ENCODE measurements at places on chromosomes 12 and 14.

- DNase-seq: no peak
These were observed 120.9 kb downstream of the SINHCAF start for GRCh38 chr12:31205054-31205453.

GRCh38 chr12:92939116-92939515 is 10.0 kb upstream of the EEA1 start:
- no peak for DNase-seq

DNA sequence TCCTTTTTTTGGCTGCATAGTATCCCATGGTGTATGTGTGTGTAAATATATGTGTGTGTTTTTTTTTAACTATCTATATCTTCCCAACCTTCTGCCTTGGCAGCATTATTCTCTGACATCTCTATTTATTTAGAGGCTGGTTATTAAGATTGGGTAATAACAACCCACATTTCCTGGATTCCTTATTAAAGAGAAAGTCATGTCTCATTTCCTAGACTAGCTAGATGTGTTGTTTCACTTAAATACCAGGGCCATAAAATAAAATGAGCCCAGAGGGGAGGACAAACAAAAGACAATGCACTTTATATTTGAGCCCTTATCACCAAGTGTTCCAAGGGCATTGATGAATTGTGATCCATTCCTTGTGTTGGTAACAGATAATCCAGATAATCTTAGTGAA is 169.1 kb downstream of the SLC5A8 start:
- no peak for DNase-seq

- DNase-seq: no peak
These were observed 39.6 kb upstream of the PIK3C2G start for GRCh38 chr12:18221726-18222125.

GRCh38 chr12:57616383-57617101 is 5.3 kb downstream of the ARHGEF25 start:
- DNase-seq: no peak

All from ELF-1 (cell line).